HL-60 (cell line): ENCODE measurements at places on chromosomes 7 and 10.
A peak's percentile ranks its signal among the peaks of the same experiment; 100 is the strongest.

DNA sequence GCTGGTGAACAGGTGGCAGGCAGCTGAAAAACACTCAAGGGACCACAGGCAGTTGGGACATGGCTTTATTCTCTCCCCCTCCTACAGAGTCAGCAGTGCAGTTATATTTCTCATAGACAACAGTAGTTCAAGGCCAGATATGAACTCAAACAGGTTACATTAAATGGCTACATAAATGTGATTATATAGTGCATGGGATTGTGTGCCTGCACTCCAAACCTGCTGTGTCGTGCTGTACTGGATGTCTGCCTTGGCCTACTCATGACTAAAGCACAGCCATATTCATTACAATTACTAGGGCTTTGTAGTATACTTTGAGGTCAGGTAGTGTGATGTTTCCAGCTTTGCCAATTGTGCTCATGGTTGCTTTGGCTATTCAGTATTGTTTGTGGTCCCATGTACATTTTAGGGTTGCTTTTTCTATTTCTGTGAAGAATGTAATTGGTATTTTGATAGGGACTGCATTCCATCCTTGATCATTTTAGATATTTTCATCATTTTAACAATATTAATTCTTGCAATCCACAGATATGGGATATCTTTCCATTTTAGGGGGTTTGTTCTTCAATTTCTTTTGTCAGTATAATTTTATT lies 393.6 kb downstream of the CNTNAP2 start:
- DNase-seq, result no peak

GRCh38 chr10:26860102-26860442 lies 686 bp downstream of the ABI1 start:
- no peak for DNase-seq

DNA sequence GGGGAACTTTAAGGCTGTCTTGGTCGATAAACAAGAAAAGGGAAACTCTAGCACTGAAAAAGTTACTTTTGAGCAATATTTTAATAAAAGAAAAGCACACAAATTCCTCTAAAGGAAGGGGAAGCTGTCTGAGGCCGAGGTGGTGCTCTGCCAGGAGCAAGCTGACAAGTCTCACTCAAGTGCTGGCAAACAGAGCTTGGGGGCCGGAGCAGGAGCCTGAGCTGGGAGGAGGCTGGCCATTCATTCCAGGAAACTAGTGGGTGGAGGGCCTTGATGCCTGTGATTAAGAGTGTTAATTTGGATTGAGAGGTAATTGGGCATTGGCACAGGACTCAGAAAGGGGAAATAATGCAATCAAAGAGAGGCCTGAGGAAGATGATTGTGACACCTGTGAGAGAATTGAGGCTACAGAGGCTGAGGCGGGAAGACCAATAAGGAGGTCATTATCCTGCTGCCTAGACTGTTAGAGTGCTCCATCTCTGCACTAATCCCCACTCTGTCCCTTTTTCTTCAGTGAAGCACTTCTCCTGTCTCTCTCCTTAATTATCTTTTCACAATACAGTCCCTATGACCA lies 154.9 kb upstream of the COL1A2 start:
- DNase-seq, result peak; percentile 4

DNA sequence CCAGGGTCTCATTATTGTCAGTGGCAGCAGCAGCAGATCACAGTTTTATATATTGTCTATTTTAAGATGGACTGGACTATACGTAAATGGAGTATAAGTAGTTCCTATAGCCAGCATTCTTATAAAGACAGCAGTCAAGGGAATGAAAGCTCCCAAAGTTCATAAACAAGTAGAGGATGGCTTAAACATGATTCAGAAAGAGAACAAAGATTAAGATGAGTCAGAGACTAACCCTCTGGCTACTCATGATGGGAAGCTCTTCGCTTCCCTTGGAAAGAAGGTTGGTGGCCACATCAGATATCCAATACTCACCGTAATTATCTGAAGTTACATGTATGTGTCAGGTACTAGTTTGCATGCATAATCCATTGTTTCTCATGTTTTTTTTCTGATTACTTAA lies 277.0 kb downstream of the INHBA start:
- no peak for DNase-seq

- no peak for DNase-seq
These were observed 756.6 kb upstream of the C7orf33 start for GRCh38 chr7:147833970-147834369.

DNA sequence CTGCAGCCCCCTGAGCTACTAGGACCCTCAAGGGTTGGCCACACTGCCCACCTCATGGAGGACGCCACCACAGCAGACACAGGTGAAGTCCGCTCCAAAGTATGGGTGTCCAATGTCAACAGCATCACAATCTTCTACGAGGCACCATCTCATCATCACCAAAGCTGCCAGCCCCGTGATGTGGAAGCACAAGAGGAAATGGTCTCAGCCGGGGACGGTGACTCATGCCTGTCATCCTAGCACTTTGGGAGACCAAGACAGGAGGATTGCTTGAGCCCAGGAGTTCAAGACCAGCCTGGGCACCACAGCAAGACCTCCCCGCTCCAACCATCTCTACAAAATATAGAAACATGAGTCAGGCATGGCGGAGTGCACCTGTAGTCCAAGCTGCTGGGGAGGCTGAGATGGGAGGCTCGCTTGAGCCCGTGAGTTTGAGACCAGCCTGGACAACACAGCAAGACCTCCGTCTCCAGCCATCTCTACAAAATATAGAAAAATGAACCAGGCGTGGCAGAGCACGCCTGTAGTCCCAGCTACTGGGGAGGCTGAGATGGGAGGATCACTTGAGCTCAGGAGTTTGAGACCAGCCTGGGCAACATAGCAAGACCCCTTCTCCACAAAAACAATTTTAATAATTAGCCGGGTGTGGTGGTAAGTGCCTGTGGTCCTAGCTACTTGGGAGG lies 48.8 kb upstream of the MYL10 start:
- DNase-seq, result no peak

- DNase-seq, result no peak
These were observed 59.6 kb upstream of the NXPH1 start for GRCh38 chr7:8373851-8374250.

- no peak for DNase-seq
These were observed 428.4 kb downstream of the GFRA1 start for GRCh38 chr10:115844591-115844990.
